ENCODE measurements at places on chromosomes 4 and X.
A peak's percentile ranks its signal among the peaks of the same experiment; 100 is the strongest.

GRCh38 chr4:186236126-186236525, 8.8 kb downstream of the KLKB1 start:
- DNase-seq, result no peak

- DNase-seq, result no peak
These were observed 336.3 kb upstream of the PITX2 start for GRCh38 chr4:110959041-110959643.

GRCh38 chr4:158193171-158193749, 17.0 kb upstream of the TMEM144 start:
- no peak for DNase-seq

DNA sequence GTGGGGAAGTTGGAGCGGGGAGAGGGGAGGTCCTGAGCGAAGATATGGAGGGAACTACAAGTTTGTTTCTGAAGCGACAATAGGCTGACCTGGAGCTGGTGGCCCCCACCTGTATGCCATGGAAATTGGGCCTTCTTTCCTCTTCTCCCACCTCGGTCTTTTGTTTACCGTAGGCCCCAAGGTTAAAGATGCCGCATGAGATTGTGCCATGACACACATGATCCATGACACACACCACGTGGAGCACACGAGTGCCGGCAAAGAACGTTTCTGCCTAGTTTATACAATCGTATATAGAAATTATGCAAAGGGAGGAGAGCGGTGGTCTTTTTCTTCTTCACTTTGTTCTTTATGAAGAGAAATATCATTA, 408 bp downstream of the TMEM33 start:
- no peak for DNase-seq

DNA sequence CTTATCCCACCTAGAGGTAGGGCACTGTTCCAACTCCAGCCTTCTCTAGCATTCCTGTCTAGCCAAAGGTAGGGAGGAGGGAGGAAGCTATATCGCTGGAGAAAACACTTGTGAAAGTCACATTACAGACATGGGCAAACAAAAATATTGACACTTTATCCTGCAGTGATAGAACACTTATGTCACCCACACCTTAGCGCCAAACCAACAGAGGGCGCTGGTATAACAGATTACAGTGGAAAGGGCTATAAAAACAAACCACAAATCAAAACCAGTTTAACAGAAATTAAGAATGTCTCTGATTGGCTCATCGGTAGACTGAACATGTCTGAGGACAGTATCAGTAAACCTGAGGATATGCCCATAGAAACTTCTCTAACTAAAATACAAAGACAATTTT, 451.3 kb downstream of the TLL1 start:
- DNase-seq, result no peak

DNA sequence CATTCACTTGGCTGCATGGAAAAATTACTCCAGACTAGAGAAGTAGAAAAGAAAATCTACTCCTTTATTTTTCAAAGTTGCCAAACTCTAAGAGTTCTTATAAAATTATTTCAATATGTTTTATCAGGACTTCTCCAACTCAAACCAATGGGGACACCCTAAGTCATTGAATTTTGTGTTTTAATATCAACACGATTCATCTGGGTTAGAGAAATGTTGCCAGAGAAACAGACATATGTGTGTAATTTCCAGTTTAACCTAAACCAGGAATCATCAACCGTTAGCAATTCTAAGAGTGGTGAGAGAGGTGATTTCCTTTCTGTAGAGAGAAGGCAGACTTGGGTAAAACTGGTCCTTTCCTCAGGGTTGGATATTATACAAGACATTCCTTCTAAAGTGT, 291.8 kb downstream of the LDB2 start:
- DNase-seq, result no peak

GRCh38 chr4:24795666-24796381, 451 bp downstream of the SOD3 start:
- DNase-seq, result peak; percentile 42

DNA sequence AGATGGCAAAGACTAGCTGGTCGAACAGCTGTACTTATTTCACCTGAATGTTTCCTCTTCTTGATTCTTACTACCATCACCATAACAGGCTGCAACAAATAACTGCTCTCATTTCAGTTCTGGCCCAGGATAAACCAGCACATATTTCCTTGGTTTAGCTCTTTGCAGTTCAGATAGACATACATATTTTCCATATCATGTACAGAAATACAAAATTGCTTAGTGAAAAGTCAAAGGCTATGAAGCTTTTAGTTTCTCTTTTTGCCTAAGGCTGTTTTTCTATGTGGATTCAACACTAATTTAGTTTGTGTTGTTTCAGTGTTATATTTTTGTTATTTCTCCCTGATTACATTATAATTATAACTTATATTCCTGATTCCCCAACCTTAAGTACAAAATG, 103.6 kb upstream of the BMP3 start:
- DNase-seq, result no peak

DNA sequence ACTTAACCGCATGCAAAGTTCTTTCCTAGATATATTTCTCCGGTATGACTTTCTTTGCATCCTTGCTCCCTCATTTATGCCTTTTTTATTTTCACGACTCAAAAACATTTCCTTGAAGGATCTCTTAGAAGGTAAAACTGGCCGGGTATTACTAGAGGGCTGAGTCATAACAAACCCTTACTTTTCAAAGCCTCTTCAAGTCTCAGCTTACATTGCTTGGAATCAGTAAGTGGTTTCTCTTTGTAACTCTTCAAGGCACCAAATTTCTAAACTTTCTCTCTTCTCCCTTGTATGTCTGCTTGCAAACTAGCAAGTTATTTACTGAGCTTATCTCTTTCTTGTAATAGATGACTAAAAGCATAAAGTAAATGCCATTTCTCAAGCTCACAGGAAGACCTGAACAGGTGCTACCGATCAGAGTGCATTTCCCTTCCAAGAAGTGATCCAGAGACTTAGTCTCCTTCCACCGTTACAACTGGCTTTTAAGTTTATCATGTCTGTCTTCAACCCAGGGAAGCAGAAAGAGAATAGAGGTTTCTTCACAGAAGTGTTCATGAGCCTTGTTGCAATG, 75.5 kb downstream of the ANXA10 start:
- DNase-seq, result no peak

DNA sequence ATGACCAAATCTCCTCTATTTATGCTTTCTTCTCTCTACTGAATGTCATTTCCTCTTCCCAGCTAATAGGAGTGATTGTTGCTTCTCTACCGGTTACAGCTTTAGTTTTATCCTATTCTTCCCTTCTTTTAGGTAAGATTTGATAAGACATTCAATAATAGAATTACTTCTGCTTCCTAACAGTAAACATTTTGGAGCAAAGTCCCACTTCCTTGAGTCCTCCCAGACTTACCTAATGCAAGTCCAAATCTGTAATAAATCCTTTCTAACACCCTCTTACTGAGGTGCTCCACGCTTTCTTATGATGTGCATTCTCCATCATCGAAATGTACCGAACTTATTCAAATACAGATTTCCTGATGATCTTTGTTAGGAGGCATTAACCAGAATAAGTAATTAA, 79.2 kb upstream of the GPM6A start:
- no peak for DNase-seq

DNA sequence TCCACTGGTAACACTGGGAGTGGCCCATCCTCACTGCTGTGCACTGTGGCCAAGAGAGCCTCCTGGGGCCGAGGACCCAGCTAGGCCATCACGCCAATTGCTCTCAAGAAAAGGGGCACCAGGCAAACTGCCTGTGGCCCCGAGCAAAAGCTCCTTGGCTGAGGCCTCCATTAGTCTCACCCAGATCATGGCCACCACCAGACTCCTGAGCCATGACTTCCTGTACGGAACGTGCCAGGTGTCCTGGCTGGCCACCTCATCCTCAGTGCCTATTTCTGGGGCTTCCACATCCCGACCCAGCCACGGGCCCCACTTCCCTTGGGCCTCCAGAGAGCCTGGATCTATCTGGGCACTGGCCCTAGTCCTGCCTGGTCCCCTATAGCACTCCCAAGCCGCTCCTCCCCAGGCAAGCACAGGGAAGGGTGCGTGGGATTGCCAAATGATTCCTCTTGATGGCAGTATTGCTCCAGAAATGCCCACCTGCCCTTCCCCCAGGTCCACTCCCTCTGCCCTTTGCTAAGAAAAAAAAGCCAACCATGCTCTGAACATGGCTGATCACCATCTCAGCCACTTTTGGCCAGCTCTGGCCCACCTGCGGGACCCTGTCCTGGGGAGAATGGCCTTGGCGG, 212.6 kb upstream of the AGTR2 start:
- no peak for DNase-seq

- DNase-seq, result no peak
These were observed 372.0 kb upstream of the NDST4 start for GRCh38 chr4:115485402-115485801.

- DNase-seq, result no peak
These were observed 793.7 kb upstream of the LCORL start for GRCh38 chr4:18815081-18815778.

DNA sequence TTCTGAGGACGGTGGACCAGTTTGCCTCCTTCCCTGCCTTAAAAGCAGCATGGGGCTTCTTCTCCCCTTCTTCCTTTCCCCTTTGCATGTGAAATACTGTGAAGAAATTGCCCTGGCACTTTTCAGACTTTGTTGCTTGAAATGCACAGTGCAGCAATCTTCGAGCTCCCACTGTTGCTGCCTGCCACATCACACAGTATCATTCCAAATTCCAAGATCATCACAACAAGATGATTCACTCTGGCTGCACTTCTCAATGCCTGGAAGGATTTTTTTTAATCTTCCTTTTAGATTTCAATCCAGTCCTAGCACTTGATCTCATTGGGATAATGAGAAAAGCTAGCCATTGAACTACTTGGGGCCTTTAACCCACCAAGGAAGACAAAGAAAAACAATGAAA, 255.3 kb downstream of the RAPGEF2 start:
- no peak for DNase-seq

DNA sequence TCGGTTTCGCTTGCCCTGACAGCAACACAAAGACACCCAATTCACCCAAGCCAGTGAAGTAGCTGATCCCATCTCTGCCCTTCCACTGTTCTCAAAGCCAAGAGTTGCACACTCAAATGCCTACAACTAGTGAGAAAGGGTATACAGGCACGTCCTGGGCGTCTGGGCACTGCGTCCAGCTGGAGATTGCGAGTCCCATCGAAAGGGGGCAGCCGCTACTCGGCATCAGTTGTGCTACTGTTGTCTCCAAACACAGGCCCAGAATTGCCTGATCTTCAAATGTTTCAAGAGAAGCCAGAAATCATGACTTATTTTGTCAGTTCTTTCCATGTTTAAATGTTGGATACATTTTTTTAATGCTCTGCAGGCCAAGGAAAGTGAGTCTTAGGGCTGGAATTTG, 487.8 kb downstream of the BCOR start:
- DNase-seq, result no peak

DNA sequence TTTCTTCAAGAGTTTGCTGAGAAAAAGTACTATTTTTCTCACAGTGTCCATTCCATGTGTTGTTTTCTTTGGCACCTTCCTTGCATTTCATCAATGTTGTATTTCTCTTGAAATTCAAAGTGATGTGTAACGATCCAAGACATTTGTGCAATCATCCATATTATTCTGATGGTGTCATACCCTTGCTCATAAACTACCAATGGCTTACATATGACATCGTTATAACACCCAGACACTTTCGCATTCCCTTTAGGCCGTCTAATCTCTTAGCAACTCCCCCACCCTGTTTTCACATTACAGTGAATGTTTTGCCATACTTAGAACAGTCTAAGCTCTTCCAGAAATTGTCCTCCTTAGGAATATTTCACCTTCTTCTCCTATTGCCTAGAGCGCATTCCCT, 1779.0 kb downstream of the PCDH7 start:
- DNase-seq, result no peak

DNA sequence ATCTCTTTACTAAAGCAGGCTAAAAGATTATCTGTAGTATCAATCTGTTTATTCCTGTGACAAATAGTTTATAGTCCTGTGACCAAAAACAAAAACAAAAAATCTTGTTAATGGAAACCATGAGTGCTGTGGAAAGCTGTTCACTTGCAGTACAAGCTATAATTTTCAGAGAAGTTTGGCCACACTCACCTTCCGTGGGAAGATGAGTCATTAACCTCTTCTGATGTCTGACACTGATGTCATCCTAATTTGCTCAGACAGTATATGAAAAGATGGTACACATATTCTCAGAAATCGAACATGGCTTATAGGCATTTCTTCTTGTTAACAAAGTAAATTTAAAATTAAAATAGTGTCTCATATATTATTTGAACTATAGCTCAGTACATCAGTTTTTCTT, 19.9 kb upstream of the ENPP6 start:
- no peak for DNase-seq

DNA sequence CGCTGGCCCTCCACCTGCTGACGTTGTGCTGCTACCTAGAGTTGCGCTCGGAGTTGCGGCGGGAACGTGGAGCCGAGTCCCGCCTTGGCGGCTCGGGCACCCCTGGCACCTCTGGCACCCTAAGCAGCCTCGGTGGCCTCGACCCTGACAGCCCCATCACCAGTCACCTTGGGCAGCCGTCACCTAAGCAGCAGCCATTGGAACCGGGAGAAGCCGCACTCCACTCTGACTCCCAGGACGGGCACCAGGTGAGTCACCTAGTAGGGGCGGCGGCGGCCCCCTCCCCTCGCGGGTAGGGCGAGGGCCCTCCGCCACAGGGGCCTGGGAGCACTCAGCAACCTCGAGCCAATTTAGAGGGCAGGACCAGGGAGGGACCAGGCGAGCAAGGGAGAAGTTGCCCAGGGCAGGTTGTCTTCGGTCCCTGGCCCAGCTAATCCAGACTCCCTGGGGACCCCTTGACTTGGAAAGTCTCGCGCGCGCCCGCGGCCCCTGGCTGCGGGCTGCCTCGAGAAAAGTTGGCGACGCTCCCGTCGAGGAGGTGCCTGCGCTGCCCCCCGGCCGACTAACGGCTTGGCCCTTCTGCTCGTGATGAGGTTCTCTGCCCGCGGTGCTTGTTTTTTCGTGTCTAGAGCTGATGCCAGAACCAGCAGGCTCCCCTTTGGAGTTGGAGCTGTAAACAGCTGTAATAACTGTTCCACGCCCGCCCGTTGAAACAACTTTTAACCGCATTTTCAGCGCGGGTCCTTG, 717 bp downstream of the EDA start:
- no peak for DNase-seq

GRCh38 chrX:153668423-153669173, 5.0 kb downstream of the PNCK start:
- DNase-seq, result no peak

All from osteocyte (in vitro differentiated cells).